ENCODE measurements at places on chromosomes 13 and 19.

DNA sequence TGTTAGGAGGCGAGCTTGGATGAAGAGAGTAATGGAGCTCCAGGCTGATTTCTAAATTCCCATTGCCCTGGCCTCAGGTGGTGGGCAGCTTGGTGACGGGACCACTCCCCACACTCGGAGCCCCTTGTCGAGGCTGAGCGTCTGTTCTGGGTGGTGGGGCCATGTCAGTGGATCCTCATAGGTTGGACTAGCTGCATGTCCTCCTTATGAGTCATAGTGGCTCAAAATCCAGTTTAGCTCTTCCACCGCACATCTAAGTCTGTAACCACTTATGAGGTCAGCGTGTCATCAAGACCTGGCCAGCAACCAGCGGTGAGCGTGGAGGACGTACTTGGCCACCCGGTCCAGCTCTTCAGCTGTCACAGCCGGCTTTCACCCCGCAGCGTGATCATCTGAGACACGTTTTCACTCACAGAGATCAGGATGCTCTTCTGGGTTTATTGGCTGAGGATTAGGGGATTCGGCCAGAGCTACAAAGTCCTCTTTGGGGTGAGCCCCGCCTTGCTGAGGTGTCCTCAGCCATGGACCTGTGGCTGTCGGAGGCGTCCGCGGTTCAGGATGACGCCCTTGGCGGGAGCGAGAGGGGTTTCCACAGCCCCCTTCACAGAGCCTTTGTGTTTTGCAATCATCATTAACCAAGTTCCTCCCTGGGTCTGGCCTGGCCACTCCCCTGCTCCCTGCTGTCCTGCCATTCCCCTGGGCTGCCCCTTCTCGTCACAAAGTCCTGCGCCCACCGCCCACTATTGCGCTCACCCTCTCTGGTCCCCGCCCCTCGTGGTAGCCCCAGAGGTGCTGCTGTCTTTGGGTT is 41.9 kb downstream of the ADPRHL1 start:
- no peak for DNase-seq

- no peak for DNase-seq
These were observed 134.5 kb upstream of the KL start for GRCh38 chr13:32881777-32882145.

DNA sequence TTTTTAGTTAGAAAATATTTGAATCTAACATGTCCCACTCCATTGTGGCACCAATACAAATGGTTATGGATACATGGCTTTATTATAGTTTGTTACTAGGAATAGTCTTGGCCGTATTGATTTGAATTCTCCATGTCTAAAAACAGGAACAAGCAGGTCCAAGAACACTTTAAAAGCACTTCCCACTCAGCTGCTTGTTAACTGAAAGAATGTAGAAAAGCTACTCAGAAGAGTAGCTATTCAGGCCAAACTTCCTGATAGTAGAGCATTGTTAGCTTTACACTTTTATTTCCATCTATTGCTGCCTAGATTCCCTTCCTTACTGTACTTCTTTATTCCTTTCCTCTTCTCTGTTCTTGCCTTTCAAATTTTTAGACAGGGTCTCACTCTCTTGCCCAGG is 6.9 kb downstream of the PIBF1 start:
- DNase-seq: no peak

DNA sequence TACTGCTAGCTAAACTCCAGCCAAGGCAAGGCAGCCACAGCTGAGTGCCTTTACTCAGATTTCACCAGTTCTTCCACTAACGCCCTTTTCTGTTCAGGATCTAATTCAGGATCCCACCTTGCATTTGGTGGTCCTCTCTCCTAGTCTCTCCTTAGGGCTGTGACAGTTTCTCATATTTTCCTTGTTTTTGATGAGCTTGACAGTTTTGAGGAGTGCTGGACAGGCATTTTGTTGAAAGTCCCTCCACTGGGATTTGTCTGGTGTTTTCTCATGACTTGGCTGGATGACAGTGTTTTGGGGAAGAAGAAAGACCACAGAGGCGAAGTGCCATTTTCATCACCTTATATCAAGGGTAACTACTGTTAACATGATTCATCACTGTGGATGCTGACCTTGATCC is 162.3 kb upstream of the TSC22D1 start:
- no peak for DNase-seq

- DNase-seq: no peak
These were observed 10.4 kb upstream of the GP6 start for GRCh38 chr19:55048446-55048845.

GRCh38 chr19:41189425-41190065 is 3.5 kb upstream of the CYP2S1 start:
- no peak for DNase-seq

DNA sequence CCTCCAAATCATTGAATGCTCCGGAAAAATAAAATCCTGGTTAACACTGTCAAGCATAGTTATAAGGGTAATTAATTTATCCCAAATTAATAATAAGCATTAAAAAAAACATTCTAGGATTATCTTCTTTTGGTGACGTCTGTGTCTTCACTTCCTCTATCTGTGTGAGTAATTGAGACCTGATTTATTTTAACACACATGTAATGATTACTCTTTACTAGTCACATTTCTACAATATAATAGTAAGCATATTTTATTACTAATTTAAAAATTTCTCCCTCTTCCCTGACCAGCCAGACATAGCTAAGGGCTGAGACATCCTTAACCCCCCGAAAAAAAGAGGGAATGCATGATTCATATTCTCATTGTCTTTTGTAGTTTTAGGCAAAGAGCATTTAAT is 2.3 kb downstream of the FNDC3A start:
- DNase-seq: no peak

- no peak for DNase-seq
These were observed 40.8 kb downstream of the ZSWIM4 start for GRCh38 chr19:13835791-13836723.

Measured in hematopoietic multipotent progenitor cell treated with erythropoietin and hydrocortisone succinate and interleukin-3 and kit ligand, for 17 days (in vitro differentiated cells).